ENCODE measurements at places on chromosomes 4 and X.
A peak's percentile ranks its signal among the peaks of the same experiment; 100 is the strongest.

DNA sequence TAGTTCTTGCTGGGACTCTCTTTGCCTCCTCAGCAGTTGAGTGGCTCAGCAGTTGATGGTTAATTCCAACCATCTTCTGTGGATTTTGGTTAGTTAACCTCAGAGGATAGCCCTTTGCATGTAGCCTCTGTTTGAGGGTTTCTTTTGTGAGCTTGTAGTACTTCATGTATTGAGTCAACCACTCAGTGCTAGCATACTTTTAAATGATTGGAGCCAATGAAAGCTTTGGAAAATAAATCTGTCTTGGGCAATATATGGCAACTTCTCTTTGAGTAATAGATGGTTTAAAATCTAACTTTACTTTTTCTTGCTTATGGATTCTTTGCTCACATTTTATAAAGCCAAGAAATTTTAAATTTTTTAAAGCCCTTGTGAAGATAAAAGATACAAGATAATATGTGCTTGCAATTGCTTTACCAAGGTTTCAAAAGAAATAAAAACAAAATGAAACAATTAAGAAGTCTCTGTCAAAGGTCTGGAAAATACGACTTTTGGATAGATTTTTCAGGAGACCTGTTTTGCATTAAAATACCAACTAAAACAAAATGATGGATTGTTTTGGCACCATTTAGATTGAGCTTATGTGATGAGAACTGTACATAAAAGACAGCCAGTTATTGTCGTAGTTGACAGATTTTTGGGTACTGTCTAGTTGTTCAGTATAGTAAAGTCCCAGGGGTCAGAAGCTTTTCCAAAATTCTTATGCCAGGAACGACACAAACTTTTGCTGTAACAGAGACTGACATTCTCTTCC is 181.9 kb downstream of the SPRY1 start:
- DNase-seq, result no peak

GRCh38 chr4:1402021-1402515 is 4.2 kb downstream of the NKX1-1 start:
- no peak for DNase-seq

DNA sequence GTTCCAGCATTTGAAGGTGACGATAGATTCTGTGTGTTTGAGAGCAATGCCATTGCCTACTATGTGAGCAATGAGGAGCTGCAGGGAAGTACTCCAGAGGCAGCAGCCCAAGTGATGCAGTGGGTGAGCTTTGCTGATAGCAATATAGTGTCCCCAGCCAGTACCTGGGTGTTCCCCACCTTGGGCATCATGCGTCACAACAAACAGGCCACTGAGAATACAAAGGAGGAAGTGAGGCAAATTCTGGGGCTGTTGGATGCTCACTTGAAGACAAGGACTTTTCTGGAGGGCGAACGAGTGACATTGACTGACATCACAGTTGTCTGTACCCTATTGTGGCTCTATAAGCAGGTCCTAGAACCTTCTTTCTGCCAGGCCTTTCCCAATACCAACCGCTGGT is 142.0 kb downstream of the PLS3 start:
- no peak for DNase-seq

DNA sequence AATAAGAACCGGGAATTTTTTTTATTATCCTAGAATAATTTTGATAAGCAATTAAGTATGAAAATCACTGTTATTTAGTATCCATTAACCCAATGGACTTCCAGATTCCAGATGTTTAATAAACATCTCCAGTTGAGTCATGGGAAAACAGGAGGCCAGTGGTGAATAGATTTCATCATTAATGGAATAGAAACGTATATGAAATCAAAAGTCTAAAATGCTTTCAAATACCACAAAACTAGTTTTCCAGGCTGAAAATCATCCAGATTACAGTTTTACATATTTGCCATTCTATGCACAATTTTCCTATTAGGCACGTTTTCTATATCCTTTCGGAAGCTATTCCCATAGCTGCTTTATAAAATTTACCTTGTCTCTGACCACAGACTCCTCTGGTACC is 35.0 kb downstream of the IRF2 start:
- DNase-seq, result no peak

DNA sequence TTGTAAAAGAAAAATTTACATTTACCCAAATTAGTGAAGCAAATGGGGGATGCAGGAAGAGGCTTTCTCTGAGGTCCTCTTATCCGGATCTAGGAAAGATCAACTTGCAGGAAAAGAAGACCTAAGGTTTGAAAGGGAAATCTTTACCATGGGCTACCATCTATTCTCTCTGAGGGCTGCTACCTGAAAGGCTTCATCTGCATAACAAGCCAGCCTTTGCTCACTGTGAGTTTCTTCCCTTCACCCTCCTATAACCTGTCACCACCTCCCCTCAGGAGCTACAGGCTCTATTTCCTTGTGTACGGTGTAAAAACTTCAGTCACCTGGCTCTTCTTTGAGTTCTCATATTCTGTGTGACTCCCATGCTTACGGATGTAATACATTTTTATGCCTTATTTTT is 118.6 kb upstream of the BEND4 start:
- no peak for DNase-seq

GRCh38 chr4:40149960-40150385 is 46.9 kb upstream of the RHOH start:
- DNase-seq, result no peak

- DNase-seq, result no peak
Measured at GRCh38 chrX:95076449-95076848, 1402.4 kb downstream of the FAM133A start.

GRCh38 chr4:179678093-179678814 is 2236.0 kb upstream of the AGA start:
- no peak for DNase-seq

DNA sequence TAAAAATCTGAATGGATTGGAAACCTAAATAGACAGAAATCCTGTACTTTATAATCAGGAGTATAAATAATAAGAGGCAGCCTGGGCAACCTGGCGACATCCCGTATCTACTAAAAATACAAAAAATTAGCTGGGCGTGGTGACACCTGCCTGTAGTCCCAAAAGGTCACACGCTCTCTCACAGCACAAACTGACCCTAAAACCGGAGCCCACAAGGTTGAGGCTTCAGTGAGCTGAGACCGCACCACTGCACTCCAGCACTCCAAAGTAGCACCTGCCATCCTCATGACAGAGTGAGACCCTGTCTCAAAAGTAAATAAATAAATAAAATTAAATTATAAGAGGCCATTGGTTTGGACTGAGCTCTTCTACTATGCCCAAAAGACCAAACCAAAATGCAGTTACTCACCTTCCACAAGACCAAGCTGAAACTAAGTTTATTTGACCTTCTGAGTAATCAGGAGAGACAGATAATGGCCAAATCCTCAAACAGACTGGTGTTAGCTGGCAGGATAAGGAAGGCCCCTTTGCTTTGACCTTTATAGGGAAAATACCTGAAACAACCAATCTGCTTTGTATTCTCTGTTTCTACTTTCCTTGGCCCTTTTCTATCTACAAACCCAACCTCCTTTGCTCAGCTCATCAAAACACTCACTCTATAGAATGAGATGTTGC is 3.2 kb upstream of the GRSF1 start:
- no peak for DNase-seq

- peak; percentile 48 for DNase-seq
Measured at GRCh38 chr4:1809754-1810502, 16.8 kb downstream of the FGFR3 start.

- no peak for DNase-seq
Measured at GRCh38 chr4:83019794-83020494, 9.3 kb upstream of the LIN54 start.

- no peak for DNase-seq
Measured at GRCh38 chr4:135357091-135357490, 1155.5 kb upstream of the PABPC4L start.

DNA sequence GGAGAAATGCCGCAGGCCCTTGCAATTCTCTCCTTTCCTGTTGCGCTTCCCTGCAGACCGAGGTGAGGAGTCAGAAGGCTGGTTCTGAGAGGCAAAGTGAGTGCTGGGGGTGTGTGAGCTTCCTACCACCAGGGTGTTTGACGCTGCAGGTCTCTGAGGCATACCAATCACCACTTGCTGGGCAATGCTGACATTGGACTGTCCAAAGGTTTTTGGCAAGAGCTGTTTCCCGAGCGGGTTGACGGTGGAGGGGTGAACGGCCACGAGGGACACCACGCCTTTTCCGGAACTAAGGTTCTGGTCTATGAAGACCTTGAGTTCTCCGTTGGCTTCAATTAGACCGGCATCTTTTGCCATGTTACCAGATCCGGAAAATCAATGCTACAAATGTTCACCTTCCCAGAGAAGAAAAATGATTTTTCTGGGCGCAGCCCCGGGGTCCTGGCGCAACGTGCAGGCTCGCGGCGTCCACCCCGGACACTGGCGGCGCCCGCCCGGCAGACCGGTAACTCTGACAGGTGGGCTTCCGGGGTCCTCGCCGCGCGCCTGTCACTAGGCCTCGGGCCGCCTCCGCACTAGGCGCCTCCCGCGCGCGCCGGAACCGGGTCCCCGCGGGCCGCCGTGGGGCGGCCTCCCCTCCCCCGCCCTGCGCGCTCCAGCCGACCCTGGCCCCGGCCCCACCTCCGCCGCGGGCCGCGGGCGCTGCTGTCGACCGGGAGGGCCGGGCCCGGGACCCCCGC is 44.9 kb upstream of the FAM47C start:
- DNase-seq, result no peak

- no peak for DNase-seq
Measured at GRCh38 chr4:7620086-7620813, 185.5 kb upstream of the PSAPL1 start.

DNA sequence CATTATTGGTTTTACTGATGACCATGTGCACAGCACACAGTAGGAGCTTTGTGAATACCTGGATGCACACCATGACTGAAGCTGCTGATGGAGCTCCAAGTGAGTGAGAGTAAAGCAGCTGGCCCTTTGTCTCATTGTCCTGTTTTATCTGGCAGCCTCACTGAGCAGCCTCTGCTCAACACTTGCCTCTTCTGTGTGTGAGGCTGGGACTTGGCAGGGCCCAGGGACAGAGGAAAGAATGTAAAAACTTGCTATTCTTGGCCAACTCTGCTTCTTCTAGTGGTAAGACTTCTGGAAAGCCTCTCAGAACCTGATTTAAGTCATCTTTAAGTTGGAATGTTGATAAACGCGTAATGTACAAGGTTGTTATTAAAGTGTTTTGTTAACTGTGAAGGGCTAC is 61.4 kb downstream of the BEX1 start:
- DNase-seq, result no peak

DNA sequence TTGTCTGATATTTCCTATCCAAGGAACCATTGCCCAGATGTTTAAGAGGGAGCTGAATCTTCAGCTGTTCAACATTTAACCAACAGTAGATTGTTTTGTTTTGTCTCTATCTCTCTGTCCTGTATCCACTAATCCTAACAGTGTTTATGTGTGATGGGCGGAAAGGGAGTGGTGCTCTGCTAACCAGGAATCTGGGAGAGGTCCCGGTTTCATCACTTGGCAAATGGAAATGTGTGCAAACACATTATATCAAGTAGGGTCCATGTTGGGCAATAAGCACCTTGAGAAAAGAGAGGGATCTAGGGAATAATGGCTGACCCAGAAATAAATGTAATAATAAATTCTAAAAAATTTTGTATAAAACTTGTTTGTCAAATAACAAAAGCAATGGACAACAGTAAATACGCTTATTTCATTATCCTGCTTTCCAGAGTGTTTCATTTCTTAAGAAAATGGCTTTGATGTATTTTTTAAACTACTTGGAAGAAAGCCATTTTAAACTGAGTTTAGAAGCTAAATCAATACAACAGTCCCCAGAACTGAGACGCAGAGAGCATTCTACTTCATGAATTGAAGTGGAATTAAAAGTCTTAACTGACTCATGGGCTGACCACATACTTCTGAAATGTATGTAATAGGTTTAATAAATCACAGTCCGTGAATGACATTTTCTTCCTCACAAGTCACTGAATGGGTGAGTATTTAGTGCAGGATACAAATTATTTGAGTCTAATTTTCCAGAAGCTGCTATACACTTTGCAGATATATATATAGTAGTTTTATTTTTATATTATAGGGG is 55.8 kb downstream of the EMCN start:
- no peak for DNase-seq

- no peak for DNase-seq
Measured at GRCh38 chr4:40978548-40978947, 228.8 kb downstream of the NSUN7 start.

- DNase-seq, result no peak
Measured at GRCh38 chr4:170827562-170828274, 738.0 kb upstream of the AADAT start.

DNA sequence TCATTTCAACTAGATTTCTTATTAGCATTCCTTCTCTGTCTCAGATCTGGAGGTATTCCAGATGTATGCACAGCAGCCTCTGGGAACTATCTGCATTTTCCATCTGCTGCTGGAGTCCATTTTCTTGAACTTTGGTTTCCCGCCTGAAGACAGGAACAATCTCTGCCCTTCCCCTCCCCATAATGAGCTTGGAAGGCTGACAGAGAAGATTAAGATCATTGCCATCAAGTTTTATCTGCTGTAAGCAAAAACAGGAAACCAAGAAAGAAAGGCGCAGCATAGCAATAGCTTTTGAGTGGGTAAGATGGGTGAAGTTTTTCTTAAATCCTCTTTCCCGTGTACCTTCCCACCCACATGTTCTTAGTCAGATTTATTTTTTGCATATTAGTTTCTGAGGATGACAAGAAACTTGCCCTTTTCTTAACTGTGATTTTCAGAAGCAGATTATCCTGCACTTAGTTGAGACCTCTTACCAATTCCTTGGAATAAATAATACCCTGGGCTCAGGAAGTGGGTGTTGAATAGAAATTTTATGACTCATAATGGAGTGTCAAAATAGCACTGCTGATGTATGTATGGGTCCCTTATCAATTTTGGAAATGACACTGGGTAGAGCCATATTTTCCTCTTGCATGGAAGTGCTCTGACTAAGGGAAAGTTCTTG is 78.3 kb downstream of the CT47B1 start:
- no peak for DNase-seq

GRCh38 chr4:176066757-176067156 is 1.1 kb downstream of the WDR17 start:
- DNase-seq, result no peak

DNA sequence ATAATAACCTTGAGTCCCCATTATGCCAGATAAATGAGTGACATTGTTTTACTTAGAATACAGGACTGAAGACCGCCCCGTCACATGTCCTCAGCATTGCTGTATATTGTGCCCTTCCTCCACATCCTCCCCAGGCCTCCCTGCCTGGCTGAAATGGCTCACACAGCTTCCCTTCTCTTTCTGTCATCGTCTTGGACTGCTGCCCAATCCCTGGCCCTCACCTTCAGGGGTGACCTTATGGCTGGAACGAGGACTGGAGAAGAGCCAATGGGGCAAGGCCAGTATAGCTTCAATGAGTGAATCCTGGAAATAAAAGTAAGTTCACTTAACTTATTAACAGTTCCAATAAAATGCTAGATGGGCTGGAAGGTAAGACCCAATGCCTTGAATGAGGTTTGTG is 2.7 kb downstream of the KCNE5 start:
- no peak for DNase-seq

- DNase-seq, result no peak
Measured at GRCh38 chr4:78846258-78846657, 70.1 kb downstream of the BMP2K start.

GRCh38 chr4:55318175-55319129 is 27.6 kb upstream of the SRD5A3 start:
- no peak for DNase-seq

Data from NCI-H2171 (cell line).